ENCODE measurements at places on chromosomes 11 and 22.

- DNase-seq, result no peak
These were observed 10.5 kb upstream of the MMP13 start for GRCh38 chr11:102966011-102966410.

GRCh38 chr11:36253238-36253637 is 36.0 kb downstream of the COMMD9 start:
- peak; percentile 60 for DNase-seq

DNA sequence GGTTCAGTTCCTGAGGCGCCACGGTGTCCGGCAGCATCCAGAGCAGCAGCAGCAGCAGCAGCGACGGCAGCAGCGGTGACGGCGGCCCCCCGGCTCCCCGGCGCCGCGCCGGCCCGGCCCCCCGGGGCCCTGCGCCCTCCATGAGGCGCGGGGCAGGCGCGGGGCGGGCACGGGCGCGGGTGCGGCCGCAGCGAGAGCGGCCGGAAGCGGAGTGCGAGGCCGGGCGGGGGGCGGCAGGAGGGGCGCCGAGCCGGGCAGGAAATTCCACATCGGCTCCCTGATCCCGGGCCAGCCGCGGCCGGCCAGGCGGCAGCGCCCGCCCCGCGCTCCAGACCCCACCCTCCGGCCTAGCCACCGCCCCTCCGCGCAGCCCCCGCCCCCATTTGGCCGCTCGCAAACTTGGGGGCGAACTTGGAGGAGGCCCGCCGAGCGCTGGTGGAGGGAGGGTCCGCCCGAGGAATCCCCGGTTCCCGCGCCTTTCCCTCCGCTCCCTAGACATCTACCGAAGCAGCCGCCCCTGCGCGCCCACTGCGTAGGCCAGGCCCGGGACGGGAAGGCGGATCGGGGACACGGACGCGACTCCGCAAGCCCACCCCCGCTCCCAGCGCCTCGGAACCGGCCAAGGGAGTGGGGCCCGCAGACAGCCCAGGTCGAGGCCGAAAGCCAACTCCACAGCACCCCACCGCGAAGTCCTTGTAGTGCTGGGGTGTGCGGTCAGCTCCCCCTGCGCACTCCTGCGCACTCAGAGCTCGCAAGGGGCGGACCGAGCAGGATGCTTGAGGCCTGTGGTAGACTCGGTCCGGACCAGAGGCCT is at the start of gene SCARF2:
Gene SCARF2, minus strand, starts transcription at position 213 of the 814 bp plus-strand sequence. Its CDS starts 71 bp downstream, at position 142.
- no peak for DNase-seq

DNA sequence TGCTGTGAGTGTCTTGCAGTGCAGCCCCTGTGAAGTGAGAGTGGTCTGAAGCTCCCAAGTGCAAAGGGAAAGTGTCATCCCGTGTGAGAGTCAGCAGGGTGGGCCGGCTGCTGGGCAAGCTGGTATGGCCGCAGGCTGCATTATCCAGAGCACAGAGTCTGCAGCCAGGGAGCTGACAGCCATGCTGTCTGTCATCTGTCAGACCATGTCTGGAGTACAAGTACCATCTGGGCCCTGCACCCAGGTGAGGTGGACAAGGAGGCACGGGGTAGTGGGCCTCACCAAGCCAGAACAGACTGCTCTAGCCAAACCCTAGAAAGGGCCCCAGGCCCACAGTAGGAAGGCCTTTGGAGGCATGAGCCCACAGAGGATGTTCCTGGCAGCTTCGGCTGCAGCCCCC is 20.2 kb downstream of the LMO1 start:
- DNase-seq, result no peak

- DNase-seq, result no peak
These were observed 57.0 kb downstream of the PISD start for GRCh38 chr22:31604746-31605705.
